Esophagus muscularis mucosa (tissue), 4 donors: ENCODE measurements at places on chromosomes 1 and 21. TPM values are rescaled to one million over a fixed set of nuclear protein-coding genes. Genes with fewer than 3 reads are reported as not detected.

HTR1D gene
- total RNA-seq, result not detected

TTC24 gene
- total RNA-seq, result not detected

SIPA1L2 gene
- 37.4 TPM for total RNA-seq

RAB42 gene
- total RNA-seq, result 0.98 TPM

CELA3A gene
- not detected for total RNA-seq

SYT2 gene
- 0.19 TPM for total RNA-seq

DNA sequence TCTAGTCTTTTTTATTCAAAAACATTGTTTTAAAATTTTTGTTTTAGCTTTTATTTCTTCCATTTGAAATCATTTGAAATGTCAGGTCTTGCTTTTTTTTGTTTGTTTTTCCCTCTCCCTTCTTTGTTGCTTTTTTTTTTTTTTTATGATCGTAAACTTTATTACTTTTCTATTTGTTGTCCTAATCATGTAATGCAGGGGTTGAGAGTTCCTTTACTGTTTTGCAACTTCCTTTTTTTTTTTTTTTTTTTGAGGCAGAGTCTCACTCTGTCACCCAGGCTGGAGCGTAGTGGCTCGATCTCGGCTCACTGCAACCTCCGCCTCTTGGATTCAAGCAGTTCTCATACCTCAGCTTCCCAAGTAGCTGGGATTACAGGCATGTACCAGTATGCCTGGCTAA lies 24.8 kb downstream of the IVNS1ABP start:
- H3K27me3 ChIP-seq, result no peaks in the 10 kb centered on the region
- peaks cover 19% of the 10 kb centered on the region for H3K36me3 ChIP-seq
- H3K27ac ChIP-seq, result no peak overlapping the region
- H3K4me3 ChIP-seq, result no peak overlapping the region
- H3K4me1 ChIP-seq, result peaks cover 17% of the 10 kb centered on the region
- no peak for DNase-seq

- no peak for DNase-seq
- H3K4me3 ChIP-seq, result no peak overlapping the region
- H3K4me1 ChIP-seq, result no peaks in the 10 kb centered on the region
- H3K36me3 ChIP-seq, result no peaks in the 10 kb centered on the region
- H3K27me3 ChIP-seq, result no peaks in the 10 kb centered on the region
Measured at GRCh38 chr1:227905573-227906487, 41.9 kb downstream of the WNT9A start.

DNA sequence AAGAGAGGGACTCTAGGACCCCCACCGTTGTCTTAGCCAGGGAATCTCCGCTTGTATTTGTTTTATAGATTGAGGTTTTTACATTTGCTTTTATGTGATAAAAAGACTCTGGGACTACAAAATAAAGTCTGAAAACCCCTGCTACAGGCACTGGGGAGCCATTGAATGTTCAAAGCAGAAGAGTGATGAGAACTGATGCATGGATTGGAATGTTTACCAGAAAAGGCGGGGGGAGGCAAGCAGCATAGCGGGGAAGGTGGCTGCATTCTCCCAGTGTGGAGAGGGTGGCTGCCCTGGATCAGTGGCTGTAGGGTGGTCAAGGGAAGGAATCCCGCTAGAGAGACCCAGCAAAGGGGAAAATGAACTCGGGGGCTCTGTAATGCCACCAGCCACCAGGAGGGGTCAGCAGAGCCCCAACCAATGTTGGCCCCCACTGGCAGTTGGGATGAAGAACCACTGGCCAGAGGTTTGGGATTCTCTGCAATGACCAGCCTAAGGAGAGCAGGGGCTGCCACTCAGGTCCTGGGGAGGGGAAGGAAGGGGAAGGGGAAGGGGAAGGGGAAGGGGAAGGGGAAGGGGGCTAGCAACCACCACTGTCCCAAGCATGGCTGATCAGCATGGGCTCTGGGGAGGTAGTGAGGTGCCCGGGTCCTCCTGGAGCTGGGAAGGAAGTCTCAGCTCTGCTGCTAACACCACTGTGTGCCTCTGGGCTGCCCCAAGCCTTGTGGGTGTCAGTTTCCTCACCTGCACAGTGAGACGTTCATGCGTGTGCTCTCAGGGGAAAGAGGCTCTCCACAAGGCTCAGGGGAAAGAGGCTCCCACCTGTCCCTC lies 19.2 kb upstream of the PEF1 start:
- no peaks in the 10 kb centered on the region for H3K36me3 ChIP-seq
- H3K27me3 ChIP-seq, result no peaks in the 10 kb centered on the region
- no peak overlapping the region for H3K27ac ChIP-seq
- DNase-seq, result no peak
- H3K4me1 ChIP-seq, result peaks cover 47% of the 10 kb centered on the region

- H3K27ac ChIP-seq, result peak overlapping the region; percentile 45
- peaks cover 36% of the 10 kb centered on the region for H3K36me3 ChIP-seq
- peaks cover 75% of the 10 kb centered on the region for H3K4me1 ChIP-seq
- DNase-seq, result no peak
- H3K27me3 ChIP-seq, result no peaks in the 10 kb centered on the region
Measured at GRCh38 chr1:1567891-1568291, 6.8 kb downstream of the SSU72 start.

GRCh38 chr1:8992936-8993687 lies 33.1 kb downstream of the SLC2A7 start:
- DNase-seq, result no peak
- H3K27ac ChIP-seq, result no peak overlapping the region
- H3K4me1 ChIP-seq, result no peaks in the 10 kb centered on the region
- no peak overlapping the region for H3K4me3 ChIP-seq
- no peaks in the 10 kb centered on the region for H3K27me3 ChIP-seq

DNA sequence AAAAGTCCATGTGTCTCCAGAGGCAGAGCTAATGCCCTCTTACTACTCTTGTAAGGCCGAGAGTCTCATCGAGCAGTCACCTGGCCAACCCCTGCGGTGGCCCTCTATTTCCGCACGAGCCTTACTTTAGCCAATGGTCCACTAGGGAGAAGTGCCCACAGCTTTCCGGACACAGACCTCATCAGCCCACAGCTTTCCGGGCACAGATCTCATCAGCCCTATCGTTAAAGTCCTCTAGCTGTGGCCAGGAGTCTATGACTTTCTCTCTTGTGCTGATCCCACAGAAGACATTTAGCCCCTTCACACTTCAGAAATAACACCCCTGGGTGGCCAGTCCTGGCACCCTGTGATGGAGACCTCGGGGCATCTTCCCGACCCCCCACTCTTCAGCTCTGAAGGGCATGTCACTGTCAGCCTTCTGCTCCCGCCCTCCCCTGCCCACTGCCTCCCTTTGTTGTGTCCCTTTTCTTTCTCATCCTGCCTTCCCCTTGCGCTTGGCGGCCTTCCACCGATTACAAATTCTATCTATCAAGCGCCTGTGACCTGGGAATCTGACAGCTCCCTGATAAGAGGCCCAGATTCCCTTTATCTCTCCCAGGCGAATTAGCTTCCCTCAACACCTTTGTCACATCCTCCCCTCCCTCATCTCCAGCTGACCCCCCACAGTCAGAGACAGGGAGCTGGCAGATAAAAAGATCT lies 161.0 kb downstream of the PLXNA2 start:
- H3K4me1 ChIP-seq, result peaks cover 17% of the 10 kb centered on the region
- H3K27ac ChIP-seq, result no peak overlapping the region
- no peaks in the 10 kb centered on the region for H3K27me3 ChIP-seq
- DNase-seq, result no peak

DNA sequence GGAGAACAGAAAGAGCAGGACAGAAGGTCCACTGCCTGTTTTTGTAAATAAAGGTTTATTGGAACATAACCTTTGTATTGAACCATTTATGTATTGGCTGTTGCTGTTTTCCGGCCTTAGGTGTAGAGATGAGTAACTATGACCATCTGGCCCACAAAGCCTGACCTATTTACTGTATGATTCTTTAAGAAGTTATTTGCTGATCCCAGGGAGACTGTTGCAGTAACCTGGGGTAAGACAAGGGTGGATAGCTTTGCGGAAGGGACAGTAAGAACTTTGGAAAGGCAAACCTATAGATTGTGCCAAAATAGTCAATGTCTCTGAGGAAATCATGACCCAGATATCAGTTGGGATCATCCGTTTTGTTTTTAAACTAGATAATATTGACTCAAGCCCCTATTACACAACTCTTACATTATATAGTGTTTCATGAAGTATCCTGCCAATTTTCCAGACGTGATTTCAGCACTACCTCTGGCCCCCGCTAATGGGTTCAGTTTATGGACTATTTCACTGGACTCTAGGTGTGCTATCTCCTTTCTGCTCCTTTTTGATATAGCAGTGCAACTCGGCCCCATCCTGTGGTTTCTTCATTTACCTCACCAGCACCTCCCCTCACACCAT lies 20.8 kb upstream of the TLCD4 start:
- no peak overlapping the region for H3K27ac ChIP-seq
- no peak overlapping the region for H3K4me3 ChIP-seq
- no peaks in the 10 kb centered on the region for H3K36me3 ChIP-seq

GRCh38 chr1:53731779-53732305 lies 7.1 kb downstream of the GLIS1 start:
- no peaks in the 10 kb centered on the region for H3K4me1 ChIP-seq
- peaks cover 16% of the 10 kb centered on the region for H3K27me3 ChIP-seq

DNA sequence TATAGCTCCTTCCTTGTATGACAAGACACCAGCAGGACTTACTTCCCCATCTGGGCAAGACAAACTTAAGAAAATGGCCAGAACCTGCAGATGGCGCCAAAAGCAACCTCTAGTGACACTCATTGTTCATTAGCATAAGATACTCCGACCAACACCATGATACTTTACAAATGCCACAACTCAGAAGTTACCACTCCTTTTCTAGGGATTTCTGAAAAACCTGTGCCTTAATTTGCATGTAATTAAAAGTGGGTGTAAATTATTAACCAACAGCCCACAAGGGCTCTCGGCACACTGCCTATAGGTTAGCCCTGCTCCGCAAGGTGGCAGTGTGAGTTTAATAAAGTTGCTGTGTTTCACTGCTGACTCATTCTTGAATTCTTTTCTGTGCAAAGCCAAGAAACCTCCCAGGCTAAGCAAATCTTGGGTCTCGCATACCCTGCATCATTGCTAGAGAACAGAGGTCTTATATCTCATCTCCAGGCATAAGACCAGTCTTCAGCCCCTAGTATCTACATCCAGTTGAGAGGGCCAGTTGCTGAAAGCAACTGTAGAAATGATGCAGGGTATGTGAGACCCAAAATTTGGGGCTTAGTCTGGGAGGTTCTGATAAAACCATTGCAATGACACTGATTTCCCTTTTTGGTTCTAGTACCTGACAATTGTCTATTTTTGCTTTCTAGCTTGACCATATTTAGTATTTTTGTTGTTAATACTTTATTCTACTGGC lies 86.4 kb downstream of the FAF1 start:
- no peak overlapping the region for H3K4me3 ChIP-seq
- DNase-seq, result no peak
- H3K4me1 ChIP-seq, result no peaks in the 10 kb centered on the region
- H3K36me3 ChIP-seq, result no peaks in the 10 kb centered on the region
- H3K27ac ChIP-seq, result no peak overlapping the region
- H3K27me3 ChIP-seq, result no peaks in the 10 kb centered on the region

DNA sequence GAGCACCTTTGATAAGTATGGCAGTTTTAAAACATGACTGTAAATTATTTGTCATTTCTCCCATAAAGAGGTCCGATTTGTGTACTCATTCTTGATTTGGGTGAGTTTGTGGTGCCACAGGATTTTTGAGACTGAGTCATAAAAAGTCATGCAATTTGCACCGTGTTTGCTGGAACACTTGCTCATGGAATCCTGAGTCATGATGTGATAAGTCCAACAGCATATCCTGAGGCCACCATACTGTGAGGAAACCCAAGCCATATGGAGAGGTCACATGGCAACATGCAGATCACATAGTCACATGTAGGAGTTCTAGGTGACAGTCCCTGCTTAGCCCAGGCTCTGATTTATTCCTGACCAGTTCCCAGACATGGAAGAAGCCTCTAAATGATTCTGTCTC lies 40.8 kb upstream of the PRRX1 start:
- H3K27ac ChIP-seq, result no peak overlapping the region
- H3K36me3 ChIP-seq, result no peaks in the 10 kb centered on the region
- no peak for DNase-seq
- no peaks in the 10 kb centered on the region for H3K4me1 ChIP-seq
- no peak overlapping the region for H3K4me3 ChIP-seq

- H3K27me3 ChIP-seq, result no peaks in the 10 kb centered on the region
- H3K4me3 ChIP-seq, result no peak overlapping the region
- H3K4me1 ChIP-seq, result no peaks in the 10 kb centered on the region
- no peak overlapping the region for H3K27ac ChIP-seq
- no peaks in the 10 kb centered on the region for H3K36me3 ChIP-seq
Measured at GRCh38 chr1:41467673-41468072, 16.8 kb downstream of the EDN2 start.

DNA sequence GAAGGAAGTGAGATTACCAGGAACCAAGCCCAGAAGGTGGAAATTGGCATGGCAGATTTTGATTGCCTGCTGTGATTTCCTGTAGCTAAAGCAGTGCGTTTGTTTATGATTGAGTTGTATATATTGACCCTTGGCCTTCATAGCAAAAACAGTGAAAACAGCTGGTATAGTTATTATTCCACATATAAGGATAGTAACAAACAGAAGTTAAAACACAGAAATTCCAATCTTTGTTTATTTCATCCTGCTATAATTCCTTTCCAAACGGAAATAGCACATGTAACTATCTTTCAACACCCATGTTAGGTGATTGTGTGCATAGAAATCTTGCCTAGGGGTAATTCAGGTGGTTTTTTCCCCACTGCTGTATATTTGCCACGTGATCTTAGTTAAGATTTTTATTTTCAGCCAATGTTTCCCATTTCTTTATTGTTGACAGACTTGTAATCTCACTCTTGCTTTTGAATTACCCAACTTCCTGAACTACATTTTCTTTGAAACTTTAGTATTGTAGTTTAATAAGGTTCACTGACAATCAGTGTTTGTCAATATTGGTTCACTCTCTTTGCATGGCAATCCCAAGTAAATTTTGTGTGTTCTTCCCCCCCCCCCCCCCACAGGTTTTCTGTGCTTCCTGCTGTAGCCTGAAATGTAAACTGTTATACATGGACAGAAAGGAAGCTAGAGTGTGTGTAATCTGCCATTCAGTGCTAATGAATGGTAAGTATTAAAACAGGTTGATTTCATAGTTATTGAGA lies 102.7 kb downstream of the CC2D1B start:
- H3K4me3 ChIP-seq, result no peak overlapping the region

- H3K36me3 ChIP-seq, result no peaks in the 10 kb centered on the region
- no peak overlapping the region for H3K27ac ChIP-seq
- peaks cover 67% of the 10 kb centered on the region for H3K27me3 ChIP-seq
- peak; percentile 60 for DNase-seq
- no peak overlapping the region for H3K4me3 ChIP-seq
- H3K4me1 ChIP-seq, result no peaks in the 10 kb centered on the region
Measured at GRCh38 chr21:44649521-44650100, 3.4 kb downstream of the KRTAP10-11 start.
